ENCODE measurements at places on chromosomes 1 and 21.

- DNase-seq, result peak; percentile 50
Observed at GRCh38 chr1:156126043-156126629, 11.6 kb downstream of the LMNA start.

DNA sequence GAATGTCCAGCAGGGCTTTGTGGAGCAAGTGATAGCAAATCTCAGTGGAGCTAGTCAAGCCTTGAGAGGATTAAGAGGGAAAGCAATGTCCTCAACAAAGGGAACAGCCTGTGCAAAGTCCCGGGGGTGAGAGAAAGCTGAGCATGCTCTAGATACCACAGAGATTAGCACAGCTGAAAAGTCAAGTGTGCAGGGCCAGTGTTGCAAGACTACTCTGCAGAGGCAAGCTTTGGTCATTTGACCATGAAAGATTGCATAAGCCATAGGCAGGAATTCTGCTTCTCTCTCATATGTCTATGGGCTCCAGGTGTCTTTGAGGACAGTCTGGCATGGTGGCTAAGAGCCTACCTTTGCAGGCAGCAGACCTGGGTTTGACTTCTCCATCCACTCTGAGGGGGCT is 181.0 kb upstream of the JUN start:
- no peak for DNase-seq

- DNase-seq, result no peak
Observed at GRCh38 chr21:17612023-17612564, 607 bp downstream of the BTG3 start.

DNA sequence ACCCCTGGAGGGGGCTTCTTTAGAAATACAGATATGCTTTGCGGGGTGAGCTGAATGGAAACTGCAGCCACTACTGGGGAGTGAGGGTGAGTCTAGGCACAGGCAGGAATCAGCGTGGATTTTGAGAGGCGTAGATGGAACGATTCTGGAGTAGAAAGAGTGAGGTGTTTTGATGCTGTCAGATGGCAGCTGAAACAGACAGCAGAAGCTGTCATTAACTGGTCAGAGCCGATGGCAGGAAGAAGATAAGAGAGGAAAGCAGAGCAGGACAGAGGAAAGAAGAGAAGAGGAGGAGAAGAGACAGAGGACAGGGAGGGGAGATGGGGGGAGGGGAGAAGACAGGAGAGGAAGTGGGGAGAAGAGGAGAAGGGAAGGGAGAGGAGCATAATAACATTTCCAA is 138.5 kb downstream of the LRIG2 start:
- DNase-seq, result no peak

DNA sequence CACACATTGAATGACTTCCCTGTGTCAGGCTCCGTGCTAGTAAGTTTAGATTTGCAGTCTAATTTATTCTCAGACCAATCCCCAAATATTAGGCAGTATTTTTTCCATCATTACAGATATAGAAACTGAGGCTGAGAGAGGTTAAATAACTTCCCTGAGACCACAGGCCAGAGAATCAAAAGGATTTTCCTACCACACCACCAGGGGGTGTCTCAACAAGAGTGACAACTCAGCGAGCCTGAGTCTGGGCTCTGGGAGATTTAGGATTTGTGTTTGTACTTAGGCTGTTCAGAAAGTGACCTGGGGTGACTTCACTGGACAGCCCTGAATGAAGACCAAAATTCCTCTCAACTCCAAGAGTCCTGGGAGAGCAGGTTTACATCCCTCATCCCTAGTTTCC is 13.3 kb upstream of the LCE5A start:
- DNase-seq, result no peak

GRCh38 chr1:235008239-235008638 is 120.4 kb downstream of the TOMM20 start:
- no peak for DNase-seq

GRCh38 chr1:25118546-25118945 is 113.8 kb downstream of the SYF2 start:
- peak; percentile 19 for DNase-seq

- DNase-seq, result no peak
Observed at GRCh38 chr21:16550917-16551741, 821.3 kb downstream of the USP25 start.

DNA sequence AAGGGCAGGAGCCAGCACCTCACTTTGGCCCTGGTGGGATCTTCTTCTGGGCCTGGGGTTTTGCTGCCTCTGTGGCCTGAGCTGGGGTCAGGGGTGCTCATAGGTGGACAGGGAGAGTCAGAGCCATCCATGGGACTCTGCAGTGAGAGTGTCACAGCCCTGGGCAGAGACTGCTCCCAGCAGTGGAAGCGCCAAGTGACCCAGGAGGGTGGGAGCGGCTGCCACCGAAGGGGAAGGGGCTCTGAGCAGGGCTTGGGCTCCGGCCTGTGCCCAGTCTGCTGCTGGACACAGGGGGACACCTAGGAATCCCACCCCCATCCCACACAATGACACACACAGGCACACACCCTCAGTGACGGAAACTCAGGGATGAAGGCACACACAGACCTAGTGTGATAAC is 368 bp downstream of the CLCNKB start:
- DNase-seq, result no peak

DNA sequence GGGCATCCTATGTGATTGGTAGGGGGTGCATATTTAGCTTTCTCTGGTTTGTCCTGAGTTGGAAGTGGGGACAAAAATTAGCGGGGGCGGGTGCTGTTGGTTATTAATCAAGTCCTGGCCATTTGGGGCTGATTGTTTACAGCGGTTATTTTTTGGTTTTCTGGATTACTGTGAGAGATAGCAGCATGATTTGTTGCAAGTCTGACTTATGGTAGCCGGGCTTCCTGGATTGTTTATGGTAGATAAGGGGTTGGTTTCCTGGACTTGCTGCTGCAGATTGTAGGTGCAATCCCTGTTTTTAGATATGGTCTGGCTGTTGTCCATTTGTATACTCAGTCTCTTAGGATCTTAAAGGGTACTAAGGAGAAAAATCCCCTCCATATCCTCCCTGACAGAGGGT is 12.1 kb upstream of the PROK1 start:
- DNase-seq, result no peak

- DNase-seq, result no peak
Observed at GRCh38 chr1:82455342-82455741, 654.6 kb downstream of the ADGRL2 start.

DNA sequence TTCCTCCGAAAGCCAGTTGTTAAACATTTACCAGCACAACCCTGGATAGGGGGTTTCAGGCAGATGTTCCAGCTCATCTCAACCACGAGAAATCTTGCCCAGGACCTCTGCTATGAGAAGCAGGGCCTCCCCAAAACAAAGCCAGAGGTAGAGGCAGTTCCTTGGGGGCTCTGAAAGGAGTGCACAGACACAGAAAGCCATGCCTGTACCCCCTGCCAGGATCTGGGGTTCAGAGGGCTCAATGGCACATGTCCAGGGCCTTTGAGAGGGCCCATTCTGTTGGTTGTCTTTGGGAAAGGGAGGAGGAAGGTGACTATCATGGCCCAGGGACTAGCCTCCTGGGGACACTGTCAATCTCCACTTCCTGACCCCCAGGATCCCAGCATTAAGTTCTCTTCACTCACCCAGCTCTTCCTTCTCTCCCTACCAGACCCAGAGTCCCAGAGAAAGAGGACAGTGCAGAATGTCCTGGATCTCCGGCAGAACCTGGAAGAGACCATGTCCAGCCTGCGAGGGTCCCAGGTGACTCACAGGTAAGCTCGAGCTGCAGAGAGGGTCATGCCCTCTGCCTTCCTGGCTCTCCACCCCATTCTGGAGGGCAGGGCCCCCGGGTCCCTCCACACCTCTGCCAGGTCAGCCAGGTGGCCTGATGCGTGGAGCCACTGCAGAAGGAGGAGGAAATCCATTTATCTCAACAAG is 116.4 kb upstream of the IPO9 start:
- DNase-seq, result no peak

GRCh38 chr1:7989762-7990428 is 28.4 kb downstream of the PARK7 start:
- DNase-seq, result no peak

DNA sequence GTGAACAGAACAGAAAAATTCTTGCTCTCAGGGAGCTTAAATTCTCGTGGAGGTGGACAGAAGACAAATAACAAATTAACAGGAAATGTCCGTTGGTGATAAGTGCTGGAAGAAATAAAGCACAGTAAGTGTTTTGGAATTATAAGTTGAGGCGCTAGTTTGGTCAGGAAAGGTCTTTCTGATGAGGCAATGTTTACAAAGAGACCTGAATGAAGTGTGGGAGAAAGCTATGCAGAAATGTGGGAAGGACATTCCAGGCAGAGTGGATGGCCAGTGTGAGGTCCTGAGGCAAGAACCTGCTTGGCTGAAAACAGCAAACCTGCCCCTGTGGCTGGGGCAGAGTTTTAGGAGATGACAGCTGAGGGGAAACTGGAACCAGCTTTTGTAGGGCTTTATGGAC is 23.3 kb downstream of the NGF start:
- DNase-seq, result no peak

DNA sequence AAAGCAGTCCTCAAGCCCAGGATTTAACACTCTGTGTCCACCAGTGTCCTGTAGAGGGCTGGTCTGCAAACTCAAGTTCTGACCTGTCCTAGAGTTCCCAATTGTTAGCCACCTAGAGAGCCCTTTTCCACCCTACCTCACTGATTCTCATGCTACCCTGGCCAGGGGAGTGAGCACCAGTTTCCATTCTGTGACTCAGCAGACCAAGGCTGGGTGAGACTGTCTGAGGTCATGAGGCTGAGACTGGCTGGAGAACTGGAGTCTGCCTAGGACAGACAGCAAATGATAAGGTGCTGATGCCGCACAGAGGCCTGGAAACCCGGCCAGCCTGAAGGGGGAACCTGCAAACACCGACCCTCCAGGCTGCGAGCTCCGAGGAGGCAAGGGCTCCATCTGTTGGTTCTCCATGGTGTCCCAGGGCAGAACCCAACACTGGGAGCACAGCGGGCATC is 13.7 kb downstream of the GLIS1 start:
- no peak for DNase-seq

GRCh38 chr1:156025876-156026275 is 5.1 kb upstream of the SSR2 start:
- no peak for DNase-seq

- DNase-seq, result no peak
Observed at GRCh38 chr1:206887701-206888100, 9.5 kb upstream of the IL24 start.

GRCh38 chr1:66443793-66444192 is 90.2 kb upstream of the SGIP1 start:
- DNase-seq, result no peak

GRCh38 chr1:112841825-112842224 is 114.2 kb downstream of the SLC16A1 start:
- no peak for DNase-seq

DNA sequence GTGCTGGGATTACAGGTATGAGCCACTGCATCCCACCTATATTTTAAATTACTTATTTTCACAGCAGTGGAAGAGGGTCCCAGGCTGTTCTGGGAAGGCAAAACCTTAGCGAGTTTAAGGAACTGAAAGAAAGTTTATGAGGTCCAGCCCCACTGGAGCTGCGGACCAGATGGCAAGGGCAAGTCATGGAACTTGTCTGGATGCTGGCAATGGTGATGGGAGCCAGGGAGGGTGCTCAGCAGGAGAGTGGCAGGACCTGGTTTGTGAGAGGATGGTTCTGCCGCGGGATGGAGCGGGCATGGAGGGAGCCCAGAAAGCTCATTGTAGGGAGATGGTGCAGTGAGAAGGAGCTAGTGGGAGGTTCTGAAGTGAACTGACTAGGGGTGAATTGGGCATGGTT is 50.6 kb upstream of the SLC45A1 start:
- no peak for DNase-seq

DNA sequence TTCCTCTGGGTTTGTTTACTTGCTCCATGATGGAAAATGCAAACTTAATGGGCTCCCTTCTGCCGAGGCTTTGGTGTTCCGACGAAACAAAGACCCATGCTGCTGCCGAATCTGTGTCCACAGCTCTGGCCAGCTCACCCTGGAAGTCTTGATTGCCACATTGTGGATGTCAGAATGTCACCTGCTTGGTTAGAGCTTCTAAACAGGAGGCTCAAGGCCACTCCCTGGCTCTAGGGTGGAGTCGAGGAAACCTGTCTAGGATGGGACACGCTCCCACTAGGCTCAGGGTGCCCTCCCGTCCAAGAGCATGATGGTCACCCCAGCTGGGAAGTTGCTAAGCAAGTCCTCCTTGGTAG is 279.3 kb upstream of the VAMP3 start:
- DNase-seq, result no peak

- peak; percentile 71 for DNase-seq
Observed at GRCh38 chr1:45584351-45585109, 689 bp downstream of the NASP start.

GRCh38 chr1:151594143-151594625 is 17.7 kb upstream of the SNX27 start:
- peak; percentile 71 for DNase-seq

GRCh38 chr1:185537596-185537995 is 196.6 kb upstream of the HMCN1 start:
- DNase-seq, result no peak

GRCh38 chr1:203986887-203987461 is 85.9 kb upstream of the SOX13 start:
- DNase-seq, result no peak

- DNase-seq, result no peak
Observed at GRCh38 chr1:7462617-7463016, 308.5 kb upstream of the VAMP3 start.

- DNase-seq, result no peak
Observed at GRCh38 chr1:3852711-3853485, 4.1 kb downstream of the CEP104 start.

DNA sequence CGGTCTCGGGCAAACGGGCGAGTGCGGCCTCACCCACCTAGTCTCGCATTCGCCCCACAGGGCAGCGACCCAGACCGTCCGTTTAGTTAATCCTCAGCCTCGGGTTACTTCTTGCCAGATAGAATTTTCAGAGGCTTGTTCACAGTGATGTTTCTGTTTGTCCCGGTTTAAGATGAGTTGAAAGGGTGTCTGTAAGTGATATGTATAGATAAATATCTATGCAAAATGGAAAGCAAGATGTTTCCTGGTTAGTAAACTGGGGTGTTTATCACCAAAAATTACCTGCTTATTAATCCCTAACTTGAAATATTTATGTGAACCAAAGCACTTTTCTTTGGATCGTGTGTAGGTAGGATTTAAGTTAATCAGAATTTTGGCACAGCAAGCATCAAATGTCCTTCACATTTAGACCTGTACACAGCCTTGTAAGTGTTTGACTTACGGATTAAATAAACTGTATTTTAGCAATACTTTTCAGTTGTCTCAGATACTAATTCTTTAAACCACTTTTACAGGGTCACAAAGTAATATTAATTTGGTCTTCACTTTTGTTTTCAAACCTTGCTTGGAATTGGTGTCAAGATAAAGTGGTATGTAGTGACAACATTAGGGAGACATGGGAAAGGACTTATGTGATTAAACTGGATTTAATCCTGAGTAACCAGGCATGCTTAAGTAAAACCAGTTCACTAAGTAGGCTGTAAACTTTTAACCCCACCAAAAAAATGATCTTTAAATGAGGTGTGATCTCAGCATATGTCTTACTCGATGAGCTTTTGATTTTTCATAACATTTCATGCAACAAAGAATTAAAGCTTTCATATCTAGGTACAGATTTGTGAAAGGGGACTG is 914 bp downstream of the ZNF326 start:
- DNase-seq, result no peak

All from stimulated activated CD8-positive, alpha-beta memory T cell treated with anti-CD3 and anti-CD28 coated beads, Interleukin-7, amount 100 ng/mL, for 4 hours (primary cell).